Left kidney (tissue), 8 donors: ENCODE measurements at places on chromosomes 11 and 22.

GRCh38 chr22:35991168-35991567, 37.5 kb downstream of the RBFOX2 start:
- no peak for DNase-seq

DNA sequence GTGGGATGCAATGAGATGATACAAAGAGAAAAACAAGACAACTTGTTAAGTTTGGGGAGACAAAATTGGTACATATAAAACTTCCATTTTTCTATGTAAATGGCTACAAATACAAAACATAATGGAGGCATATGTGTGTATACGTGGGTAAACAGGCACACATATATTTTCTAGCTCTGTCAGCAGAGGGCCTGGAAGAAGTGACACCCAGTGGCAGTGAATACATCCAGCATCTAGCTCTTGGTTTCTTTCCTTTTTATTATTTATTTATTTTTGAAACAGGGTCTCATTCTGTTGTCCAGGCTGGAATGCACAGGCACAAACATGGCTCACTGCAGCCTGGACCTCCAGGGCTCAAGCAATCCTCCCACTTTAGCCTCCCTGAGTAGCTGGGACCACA, 5.0 kb upstream of the RASL10A start:
- no peak for DNase-seq

GRCh38 chr22:46547179-46547882, 9.9 kb upstream of the CELSR1 start:
- DNase-seq: peak; percentile 39

GRCh38 chr11:7714786-7715185, 8.5 kb upstream of the OVCH2 start:
- no peak for DNase-seq

GRCh38 chr22:19509923-19510322, 14.3 kb downstream of the CLDN5 start:
- no peak for DNase-seq

GRCh38 chr11:65478388-65479183, 20.3 kb upstream of the MALAT1 start:
- DNase-seq: no peak

- DNase-seq: no peak
Observed at GRCh38 chr11:134764367-134764766, 352.3 kb upstream of the B3GAT1 start.

DNA sequence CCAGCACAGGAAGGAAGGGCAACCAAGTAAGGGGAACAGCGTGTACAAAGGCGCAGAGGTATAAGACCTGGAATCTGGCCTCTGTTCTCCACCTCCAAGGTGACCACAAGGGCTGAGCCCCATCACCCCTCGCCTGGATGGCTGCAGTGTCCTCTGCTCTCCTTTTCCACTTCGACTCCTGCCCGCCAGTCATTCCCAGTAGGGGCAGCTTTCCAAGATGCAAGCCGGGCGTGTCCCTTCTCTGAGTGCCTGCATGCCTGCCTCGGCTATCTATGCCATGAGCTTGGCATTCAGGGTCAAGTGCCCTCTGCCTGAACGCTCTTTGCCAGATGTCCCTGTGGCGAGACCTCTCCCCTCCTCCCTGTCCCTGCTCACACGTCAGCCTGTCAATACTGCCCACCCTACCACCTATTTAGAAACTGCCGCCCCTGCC, 17.0 kb downstream of the FADS3 start:
- DNase-seq: no peak

DNA sequence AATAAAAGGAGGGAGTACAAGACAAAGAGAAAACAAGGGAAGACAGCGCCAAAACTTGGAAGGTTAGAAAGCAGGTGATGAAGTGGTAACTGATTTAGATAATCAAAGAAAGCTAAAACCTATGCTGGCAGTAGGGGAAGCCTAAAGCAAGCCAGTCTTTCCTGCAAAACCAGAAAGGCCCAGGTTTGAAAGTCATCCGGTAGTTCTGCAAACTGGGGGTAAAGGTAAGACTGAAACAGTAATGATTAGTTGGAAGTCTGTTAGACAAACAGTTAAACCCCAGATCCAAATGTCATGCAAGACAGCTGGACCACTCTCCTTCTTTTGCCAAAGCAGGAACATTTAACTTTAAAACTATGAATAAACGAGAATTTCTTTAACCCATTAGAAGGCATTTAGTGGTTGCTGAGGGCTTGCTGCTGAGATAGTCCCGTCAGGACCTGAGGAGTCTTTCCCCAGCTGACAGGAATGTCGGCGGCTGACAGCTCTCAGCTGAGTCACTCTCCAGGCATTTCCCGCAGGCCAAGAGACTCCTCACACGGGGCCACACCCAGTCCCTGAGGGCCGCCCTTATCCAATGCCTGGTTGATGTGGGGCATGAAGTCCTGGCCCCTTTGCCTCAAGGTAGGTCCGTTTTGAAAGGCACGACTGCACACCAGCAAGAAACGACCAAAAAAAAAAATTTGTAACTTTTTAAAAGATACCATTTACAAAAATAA, 36.3 kb upstream of the CFAP300 start:
- no peak for DNase-seq

- no peak for DNase-seq
Observed at GRCh38 chr11:2164861-2165555, 4.0 kb upstream of the INS start.

DNA sequence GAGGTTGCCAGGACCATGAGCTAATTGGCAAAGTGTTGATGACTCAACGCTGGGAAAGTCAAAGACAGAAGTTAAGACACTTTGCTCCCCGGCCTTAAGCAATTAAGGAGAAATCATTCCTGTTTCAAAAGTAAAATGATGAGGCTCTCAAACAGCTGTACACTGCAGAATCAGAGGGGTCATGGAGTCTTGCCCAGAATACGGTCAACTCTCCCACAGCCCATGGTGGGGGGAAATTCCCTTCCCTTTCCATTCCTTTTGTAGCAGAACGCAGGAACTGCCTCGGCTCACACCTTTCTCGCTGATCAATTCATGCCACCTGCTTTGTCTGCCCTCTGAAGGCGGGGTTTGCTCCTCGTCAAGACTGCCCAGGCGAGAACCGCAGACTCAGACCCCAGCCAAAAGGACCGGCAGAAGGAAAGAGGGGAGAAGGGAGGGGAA, 52.8 kb downstream of the MN1 start:
- no peak for DNase-seq

- peak; percentile 5 for DNase-seq
Observed at GRCh38 chr11:24389575-24389974, 107.3 kb upstream of the LUZP2 start.

GRCh38 chr11:88398372-88398771, 60.8 kb upstream of the CTSC start:
- DNase-seq: no peak

DNA sequence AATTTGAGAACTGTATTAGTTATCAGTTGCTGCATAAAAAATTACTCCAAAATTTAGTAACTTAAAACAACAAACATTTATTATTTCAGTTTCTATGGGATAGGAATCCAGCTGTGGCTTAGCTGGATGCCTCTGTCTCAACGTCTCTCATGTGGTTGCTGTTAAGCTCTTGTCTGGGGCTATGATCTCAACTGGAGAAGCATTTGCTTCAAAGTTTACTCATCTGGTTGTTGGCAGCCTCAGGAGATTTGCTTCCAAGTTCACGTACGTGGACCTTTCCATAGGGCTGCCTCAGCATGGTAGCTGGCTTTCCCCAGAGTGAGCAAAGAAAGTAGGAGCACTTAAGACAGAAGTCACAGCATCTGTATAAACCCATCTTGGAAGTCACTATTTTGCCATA, 144.9 kb upstream of the SESN3 start:
- no peak for DNase-seq

GRCh38 chr22:43244803-43245527, 58.0 kb upstream of the TTLL12 start:
- DNase-seq: no peak

DNA sequence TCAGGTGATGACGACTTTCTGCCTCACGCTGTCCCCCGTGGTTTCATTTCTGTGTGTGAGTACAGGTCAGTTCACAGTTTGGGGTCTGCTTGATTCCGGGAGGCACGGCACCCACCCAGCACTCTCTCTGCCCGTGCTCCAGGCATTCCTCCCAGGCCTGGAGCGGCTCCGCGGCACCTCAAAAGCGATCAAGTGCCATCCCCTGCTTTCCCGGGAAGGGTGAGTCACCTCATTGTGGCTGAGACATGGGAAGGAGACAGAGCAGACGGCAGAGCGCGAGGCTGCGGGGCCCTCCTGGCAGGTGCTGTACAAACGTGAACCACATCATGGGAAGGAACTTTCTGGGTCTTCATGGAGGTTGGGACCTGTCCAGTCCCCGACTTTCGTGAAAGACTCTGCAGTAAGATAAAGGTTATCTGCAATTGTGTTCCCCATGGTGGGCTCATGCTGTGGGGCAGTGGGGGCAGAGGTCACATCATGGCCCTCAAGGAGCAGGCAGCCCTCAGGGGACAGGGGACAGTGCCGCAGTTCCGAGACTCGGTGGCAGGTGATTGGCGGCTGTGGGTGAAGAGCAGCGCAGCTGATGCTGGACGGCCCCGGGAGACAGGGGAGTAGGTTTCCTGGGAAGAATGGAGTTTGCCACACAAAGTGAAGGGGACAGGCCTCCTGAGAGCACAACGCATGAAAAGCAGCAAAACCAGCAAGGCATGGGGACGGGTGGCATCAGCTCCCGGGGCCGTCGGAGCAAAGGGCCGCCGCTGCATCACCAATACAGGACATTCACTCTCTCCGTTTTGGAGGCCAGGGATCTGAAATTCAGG, 65.3 kb downstream of the CELSR1 start:
- no peak for DNase-seq

DNA sequence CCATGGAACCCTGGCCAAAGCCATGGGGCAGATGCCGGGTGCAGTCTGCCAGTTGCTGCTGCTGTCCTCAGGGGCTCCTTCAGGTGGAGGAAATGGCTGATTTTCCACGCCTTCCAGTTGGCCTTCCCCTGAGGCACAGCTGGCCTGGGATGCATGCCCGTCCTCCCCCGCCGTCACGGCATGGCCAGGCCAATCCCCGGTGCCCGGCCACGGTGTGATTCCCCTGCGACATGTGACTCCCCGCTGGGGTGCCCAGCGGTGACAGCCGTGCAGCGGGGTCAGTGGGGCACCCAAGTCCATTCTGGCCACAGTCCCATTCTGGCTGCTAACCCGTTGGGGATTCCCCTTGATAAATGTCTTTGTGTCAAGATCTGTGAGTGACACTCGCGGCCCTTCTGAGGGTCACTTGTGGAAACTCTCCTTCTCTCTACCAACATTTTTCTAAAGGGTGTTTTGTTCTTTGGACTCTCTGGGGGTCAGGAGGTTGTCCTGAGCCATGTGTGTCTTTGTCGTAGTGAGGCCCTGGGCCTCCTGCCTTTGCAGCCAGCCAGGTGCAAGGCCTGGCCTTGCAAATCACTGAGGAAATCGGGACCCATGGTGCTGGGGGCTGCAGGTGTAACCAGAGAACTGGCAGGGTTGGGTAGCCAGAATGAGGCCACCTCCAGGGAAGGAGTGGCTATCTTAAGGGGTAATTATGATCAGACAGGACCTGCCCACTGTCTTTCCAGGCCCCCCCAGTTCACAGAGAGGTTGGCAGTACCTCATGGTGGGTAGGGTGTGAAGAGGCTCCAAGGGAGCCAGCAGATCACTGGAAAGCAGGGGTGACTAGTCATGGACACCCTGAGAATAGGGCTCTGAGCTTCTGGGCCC, 37.1 kb downstream of the KCNQ1OT1 start:
- no peak for DNase-seq

- DNase-seq: no peak
Observed at GRCh38 chr11:105789579-105790420, 179.9 kb downstream of the GRIA4 start.

DNA sequence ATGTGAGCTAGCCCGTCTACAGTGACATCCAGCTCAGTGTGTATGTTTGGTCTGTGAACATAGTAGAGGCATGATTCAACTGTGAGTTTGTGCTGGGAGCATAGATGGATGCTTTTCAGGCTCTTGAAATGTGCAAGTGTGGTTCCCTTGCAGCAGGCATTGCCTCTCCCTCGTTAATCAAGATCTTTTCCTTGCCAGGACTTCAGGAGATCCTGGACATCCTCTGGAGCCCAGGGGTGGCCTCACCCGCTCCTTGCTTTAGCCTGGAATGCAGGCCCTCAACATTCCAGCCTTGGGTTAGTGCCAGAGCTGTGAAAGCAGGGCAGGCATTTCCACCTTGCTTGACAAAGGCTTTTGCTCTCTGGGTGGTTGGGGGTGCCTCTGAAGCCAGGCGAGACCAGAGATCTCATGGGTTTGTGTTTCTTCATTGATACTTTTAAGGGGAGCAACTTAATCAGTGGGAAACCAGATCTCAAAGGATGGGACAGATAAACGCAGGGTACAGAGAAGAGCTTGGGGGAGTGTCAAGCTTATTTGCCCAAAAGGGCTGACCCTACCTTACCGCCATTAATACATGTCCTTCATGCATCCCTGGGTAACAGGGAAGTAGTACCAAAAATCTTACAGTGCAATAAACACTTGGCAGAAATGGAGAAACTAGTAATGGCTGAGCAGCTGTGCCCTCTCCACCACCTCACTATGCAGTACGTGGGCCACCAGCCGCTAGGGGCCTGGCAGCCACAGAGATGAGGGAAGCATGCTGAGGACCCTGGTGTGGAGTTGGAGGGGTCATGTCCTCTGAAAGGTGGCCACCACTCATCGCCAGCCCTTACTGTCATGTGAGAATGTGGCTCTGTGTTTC, 72.1 kb downstream of the PTPRJ start:
- DNase-seq: no peak

DNA sequence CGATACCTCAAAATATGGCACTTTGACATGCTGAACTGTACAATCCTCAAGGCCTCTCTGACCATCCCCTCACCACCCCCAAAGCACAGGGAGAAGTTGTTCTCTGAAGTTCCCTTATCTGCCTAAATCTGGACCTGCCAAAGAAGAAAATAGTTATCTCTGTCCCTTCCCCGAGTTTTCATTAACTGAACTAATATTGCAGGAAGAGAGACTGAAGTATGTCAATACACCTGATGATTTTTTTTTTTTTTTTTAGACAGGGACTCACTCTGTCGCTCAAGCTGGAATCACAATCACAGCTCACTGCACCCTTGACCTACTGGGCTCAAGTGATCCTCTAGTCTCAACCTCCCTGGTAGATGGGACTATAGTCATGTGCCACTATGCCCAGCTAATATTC, 75.0 kb downstream of the SIK3 start:
- no peak for DNase-seq

GRCh38 chr11:91396236-91397133, 828.1 kb upstream of the FAT3 start:
- DNase-seq: no peak

DNA sequence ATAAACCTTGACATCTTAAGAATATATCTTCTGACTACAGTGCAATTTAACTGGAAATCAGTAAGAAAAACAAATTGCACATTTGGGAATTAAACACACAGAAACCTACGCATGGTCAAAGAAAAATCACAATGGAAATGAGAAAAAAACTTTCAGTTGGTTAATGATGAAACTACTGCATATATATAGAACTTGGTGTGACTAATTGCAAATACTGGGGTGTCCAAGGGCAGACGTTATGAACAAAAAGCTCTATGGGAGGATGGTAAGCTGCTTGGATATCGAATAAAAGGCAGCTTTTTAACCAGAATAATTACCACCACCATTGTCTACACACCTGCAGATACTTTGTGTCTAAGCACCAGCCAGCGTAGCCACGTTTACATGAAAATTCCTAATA, 791 bp downstream of the GDPD4 start:
- DNase-seq: no peak
